Small intestine (tissue), 16 donors: ENCODE measurements at places on chromosomes 2 and 18. TPM values are rescaled to one million over a fixed set of nuclear protein-coding genes. Genes with fewer than 3 reads are reported as not detected.

DNA sequence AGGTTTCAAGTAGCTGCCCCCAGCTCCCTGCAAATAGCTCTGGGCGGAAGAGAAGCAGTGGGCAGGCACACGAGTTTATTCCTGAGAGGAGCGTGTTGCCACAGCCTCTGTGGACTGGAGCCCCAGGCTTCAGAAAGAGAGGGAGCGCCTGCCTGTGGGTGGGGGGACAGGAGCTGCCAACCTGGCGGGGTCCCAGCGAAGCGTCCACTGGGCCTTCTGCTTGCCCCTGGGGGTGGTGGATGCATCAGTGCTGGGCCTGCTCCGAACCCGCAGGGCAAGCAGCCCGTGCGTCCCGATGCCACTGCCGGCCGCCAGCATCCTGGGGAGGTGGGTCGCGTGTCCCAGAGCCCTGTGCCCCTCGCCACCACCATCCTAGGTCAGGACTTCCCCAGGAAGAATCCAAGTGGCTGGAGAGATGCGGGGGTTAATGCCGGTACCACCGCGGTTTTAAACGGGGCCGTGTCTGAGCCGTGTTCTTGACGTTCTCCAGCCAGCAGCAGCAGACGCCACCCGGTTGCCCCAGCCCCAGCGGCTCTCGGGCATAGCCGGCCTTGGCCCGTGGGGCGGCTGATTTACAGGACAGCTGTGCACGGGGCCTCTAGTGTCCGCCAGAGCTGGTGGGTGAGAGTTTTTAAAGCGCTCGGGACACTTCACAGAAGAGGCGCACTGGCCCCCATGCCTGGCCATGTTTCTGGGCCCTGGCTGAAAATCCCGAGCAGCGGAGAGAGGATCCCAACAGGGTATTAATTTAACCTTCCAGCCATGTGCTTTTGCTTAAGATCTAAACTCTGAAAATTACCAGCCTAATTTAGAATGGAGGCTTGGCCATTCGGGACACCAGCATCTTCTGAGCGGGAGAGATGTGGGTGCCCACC, 84.7 kb downstream of the NFATC1 start:
- no peak for DNase-seq

DNA sequence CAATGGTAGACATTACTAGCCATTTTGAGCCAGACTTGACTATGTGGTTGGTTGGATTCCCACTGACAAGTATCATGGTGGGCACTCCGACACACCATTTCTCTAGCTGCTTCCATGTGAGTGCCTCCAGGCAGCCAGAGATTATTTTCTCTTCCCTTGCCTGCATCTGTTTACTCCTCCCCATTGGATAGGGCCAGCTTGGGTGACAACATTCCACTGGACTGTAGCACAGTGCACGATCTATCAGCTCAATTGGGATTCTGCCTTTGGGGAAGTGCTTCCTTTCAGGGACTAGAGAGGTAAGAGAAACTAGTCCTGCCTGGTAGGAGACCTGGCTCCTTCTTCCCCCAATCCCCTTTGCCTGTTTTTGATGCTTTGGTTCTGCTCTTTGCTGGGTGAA, 49.0 kb upstream of the MAP4K3 start:
- DNase-seq: no peak

DNA sequence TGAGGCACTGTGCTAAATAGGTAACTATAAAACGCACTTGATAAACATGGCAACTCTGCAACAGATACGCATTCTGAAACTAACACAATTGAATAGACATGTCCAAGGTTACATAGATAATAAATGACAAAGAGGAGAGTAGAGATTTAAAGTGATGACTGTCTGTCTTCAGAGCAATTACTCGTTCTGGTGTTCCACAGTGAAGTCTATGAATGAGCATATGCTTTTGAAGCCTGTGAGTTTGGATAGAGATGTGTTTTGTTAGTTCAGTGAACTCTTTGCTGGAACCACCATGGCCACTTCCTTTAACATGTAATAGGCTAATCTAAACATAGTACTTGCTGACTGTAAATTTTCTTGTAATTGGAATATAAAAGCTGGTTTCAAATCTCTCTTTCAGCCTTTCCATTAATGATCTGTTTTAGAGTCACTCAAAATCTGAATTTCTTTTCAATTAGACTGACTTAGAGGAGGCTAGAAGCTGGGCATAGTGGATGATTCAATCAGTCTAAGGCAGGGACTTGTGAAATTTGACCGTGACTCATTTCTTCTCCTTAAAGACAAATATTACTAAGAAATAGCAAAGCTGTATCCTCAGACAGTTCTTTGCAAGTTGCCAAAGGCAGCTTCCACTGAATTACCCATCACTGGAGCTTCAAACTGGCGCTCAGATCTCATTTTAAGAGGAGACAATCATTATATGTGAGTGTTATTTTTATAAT, 1130.1 kb upstream of the CELF4 start:
- no peak for DNase-seq

- DNase-seq: peak; percentile 41
Observed at GRCh38 chr2:235494716-235495372, 1.0 kb downstream of the AGAP1 start.

DNA sequence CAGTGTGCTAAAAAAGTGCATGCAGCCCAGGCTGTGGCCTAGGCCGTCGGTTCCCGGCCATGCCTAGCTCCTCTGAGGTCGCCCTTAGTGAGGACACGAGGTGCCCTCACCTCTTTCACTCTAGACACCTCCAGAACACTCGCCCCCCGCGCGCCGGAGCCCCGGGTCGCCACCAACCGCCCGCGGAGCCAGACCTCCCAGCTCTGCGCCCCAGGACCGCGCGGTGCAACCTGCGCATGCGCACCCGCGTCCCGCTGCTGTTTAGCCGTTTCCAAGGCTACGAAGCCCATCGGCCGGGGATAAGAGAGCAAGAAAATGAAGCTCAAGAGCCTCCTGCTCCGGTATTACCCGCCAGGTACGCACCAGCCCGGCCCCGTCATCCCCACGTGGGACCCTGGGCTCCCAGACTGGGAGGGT, at the start of gene DAW1:
DAW1 (plus strand) TSS at position 257 of the 417 bp plus-strand sequence; CDS start at position 316, 59 bp downstream.
- peak; percentile 86 for DNase-seq

GRCh38 chr2:239824866-239825704, 200.1 kb downstream of the NDUFA10 start:
- no peak for DNase-seq

DNA sequence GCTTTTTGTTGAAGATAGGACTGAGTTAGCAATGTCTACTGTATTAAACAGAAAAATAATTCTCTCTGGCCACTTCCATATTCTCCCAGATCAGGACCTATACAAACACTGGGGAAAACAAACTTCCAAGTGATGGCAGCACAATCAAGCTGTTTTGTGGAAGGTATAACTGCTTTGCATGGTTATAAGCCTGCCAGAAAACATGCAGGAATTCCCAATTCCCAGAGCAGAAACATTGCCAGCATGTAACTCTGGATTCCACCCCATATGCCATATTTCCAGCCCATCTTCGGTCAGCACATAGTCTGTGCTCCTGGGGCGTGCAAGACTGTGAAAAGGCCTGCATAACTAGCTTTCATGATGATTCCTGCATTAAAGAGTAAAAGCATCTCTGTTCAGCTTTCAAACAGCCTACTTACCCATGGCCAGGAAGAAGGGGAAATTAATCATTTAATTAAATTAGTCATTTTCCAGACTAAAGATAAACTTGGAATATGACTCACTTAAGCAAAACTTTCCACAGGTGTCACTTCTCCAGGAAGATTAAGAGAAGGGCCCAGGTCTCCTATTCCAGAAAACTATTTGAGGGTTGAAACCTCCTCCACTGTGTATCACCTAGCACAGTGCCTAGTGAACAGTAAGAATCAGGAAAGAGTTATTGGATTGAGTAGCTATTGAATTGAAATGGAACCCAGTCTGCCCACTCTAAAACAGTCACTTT, 280.5 kb downstream of the NRXN1 start:
- no peak for DNase-seq

DNA sequence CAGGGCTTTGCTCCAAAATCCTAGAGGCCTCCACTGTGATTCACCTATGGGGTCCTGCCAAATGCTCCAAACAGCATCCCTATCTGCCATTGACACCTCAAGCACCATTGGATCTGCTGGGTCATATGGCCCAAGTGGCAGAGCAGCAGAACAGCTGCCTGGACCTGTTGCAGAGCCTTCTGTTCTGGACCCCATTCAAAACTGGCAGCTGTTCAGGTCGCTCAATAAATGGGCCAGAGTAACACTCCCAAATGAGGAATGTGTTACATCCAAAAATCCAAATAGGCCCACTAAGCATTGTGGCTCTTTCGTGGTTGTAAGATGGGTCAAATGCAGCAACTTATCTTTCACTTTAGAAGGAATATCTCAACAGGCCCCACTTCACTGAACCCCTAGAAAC, 783.6 kb downstream of the DCDC2C start:
- DNase-seq: no peak

DNA sequence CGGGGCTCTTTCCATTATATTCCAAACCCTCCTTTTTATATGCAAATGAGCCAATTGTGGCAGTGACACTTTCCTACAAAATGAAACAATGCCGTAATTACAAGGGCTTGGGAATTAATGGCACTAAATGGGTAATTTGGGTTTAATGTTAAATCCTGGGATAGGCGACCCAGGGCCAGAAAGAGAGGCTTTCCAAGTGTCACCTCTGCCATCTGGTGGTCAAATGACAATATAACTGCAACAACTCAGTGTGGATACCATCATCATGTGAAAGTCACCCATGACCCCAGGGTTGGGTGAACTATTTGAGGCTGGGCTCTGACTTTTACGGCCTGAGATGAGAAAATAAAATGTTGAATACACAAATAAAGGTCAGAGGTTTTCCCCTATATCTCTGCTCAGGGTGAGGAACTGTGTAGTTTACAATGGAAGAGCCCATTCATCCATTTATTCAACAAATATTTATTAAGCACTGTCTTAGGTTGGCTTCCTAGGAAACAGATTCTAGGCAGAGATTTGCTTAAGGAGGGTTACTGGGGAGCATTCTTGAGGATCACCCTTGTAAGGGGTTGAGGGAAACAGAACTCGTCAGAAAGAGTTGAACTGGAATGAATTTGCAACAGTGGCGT, 13.6 kb upstream of the THADA start:
- peak; percentile 71 for DNase-seq

GRCh38 chr18:26546170-26546874, 2.0 kb downstream of the KCTD1 start:
- DNase-seq: no peak

DNA sequence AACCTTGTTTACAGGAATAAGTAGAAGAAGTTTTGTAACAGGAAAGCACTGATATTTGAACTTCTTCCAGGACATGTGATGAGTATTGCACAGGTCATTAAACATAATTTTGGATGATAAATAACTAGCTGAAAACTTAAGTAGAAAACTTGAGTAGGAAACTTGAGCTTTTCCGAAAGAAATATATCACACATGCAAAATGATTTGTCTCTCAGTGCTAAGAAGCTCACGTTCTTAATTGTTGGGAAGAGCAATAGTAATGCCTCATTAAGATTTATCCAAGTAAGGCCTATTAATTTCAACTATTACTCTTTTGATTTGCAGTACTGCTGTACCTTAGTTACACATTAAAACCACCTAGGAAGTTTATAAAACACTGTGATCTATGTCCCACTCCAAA, 1921.9 kb upstream of the LRRTM1 start:
- DNase-seq: no peak

GRCh38 chr2:127733113-127733815, 32.0 kb downstream of the SFT2D3 start:
- no peak for DNase-seq

DNA sequence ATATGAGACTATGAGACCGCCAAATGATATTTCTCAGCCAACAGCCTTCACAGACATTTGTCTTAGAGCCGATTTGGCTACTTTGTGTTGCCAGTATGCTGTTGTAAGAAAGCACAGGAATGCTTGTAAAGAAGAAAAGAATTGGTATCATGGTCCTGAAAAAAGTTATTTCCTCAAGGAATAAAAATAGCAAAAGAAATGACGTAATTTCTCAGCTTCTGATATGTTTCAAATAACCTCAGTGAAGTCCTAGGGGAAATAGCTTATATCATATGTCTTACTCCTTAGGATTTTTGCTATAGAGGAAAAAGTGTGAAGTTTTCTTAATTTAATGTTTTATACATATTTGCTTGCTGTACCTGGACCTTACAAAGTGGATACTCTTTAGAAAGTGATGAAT, 23.0 kb downstream of the SCN1A start:
- DNase-seq: no peak

GRCh38 chr2:113770929-113771328, 14.5 kb upstream of the SLC35F5 start:
- no peak for DNase-seq

- DNase-seq: no peak
Observed at GRCh38 chr2:69298862-69299261, 88.2 kb downstream of the GFPT1 start.

GRCh38 chr2:71043531-71044407, 24.7 kb upstream of the NAGK start:
- no peak for DNase-seq

- DNase-seq: peak; percentile 45
Observed at GRCh38 chr2:206274434-206275311, at the start of gene ZDBF2. Gene ZDBF2 (plus strand): TSS chr2:206274663. CDS start chr2:206281850, 7,187 bp downstream.

DNA sequence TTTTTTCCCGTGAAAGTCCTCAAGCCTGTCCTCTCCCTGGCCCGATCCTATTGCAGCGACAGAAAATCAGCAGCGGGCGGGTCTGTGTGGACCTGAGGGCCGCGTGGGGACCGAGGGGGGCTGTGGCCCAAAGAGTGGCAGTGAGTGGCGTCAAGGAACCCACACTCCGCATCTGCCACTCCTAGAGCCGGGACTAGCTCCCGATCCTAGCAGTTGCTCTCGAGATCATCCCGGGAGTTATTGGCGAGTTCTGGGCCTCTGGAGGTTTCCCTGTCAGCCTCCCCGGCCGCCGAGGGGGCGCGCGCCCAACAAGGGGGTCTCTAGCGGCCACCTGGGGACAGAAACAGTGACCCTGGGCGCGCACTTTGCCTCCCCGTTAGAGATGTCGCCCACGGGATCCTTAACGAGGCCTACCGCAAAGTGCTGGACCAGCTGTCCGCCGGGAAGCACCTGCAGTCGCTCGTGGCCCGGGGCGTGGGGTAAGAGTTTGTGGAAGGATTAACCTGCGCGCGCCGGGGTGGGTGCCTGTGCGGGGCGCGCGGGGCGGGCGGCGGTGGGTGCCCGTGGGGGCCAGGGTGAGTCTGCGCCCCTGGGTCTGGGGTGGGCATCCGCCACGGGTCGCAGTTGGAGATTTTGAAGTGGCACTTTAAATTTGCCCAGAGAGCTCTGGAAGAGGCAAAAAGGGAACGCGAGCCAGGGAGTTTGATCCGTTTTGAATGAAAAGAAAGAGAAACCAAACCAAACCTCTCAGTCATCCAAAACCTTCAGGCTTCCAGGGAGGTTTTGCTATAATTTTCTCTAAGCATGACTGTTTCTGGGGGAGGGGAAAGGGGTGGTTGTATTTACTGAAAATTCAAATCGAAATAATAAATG, 3.5 kb downstream of the ADCYAP1 start:
- DNase-seq: no peak

TFPI gene
- 83.4 TPM for polyA plus RNA-seq

TBR1 gene
- polyA plus RNA-seq: not detected

KCNJ13 gene
- 87.2 TPM for polyA plus RNA-seq

LINC00305 gene
- polyA plus RNA-seq: not detected
